ENCODE measurements at places on chromosomes 1 and 21. TPM values are rescaled to one million over a fixed set of nuclear protein-coding genes. Genes with fewer than 3 reads are reported as not detected.

The AKNAD1 gene
- total RNA-seq: 0.74 TPM

The OPTC gene
- not detected for total RNA-seq

The ACTA1 gene
- 0.13 TPM for total RNA-seq

The SCCPDH gene
- 48.8 TPM for total RNA-seq
